ENCODE measurements at places on chromosomes 7 and 10.

- DNase-seq, result no peak
These were observed 533.8 kb upstream of the DPP6 start for GRCh38 chr7:153518201-153518984.

DNA sequence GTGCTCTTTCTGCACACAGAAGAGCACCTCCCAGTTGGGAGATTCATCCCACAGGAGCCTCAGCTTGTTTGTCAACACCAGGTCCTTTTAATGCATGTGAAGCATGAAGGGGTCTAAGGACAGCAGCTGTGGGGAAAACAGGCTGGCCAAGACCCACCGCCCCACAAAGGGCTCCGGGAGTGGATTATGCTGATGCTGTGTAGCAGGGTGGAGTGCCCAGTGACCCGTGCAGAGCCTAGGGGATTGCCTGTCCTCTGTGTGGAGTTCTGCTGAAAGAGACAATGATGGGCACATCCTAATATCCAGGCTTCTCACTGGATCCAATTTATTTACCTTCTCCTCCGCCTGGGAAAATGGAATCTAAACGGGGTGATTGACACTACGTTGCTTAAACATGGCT is 74.0 kb downstream of the PIP4K2A start:
- DNase-seq, result no peak

GRCh38 chr7:121401896-121402295 is 5.8 kb upstream of the FAM3C start:
- DNase-seq, result peak; percentile 15

DNA sequence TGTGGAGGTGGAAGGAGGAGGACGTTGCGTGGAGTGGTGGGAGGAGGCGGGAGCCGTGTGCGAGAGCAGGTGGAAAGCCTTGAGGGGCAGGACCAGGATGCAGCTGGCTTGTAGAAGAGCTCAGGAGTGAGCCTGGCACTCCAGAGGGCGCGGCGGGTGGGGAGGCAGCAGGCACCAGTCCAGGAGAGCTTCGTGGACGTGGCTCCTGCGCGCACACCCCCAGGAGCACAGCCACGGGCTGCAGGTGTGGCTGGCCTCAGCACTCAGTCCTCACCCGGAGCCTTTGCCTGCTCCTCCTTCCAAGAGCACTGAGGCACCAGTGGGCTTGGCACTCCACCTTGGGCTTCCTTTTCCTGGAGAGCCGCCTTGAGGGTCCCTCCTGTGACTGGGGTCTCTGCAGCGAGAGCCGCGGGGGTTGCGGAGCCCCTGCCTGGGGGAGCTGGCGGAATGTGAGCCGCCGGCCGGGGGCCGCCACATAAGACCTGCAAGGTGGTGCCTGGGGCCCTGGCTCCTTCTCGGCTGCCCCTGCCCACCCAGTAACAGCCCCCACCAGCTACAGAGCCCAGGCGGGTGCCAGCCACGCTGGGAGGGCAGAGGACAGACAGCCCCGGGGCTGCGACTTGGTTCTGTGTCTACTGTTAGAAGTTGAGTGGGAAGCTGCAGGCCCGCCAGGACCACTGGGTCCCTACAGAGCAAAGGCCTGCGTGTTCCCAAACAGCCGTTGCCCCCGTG is 11.1 kb downstream of the MAFK start:
- DNase-seq, result no peak

DNA sequence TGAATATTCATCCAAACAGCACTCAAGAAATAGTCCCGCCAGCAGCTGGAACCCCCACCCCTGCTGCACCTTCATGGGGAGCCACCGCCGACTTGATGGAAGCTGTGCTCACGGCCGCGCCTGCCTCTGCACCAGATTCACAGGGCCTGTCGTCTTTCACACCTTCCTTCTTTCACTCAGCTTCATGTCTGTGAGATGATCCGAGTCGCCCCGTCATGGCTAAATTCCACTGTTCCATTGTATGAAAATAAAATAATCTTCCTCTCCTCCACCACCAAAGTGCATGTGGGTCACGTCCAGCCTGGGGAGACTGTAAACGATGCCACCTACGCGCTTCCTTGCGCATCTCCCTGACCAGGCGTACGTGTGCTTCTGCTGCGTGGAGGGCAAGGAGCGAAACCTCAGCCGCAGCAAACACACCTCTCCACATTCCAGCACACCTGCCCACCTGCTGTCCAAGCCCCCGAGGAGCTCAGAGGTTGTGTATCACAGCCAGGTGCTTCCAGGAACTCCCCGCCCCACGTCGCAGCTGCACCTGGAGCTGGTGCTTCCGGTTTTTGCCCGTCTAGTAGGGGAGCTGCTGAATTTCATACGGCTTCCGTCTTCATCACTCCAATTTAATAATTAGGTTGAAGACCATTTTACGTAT is 137.0 kb downstream of the PTPRN2 start:
- no peak for DNase-seq

DNA sequence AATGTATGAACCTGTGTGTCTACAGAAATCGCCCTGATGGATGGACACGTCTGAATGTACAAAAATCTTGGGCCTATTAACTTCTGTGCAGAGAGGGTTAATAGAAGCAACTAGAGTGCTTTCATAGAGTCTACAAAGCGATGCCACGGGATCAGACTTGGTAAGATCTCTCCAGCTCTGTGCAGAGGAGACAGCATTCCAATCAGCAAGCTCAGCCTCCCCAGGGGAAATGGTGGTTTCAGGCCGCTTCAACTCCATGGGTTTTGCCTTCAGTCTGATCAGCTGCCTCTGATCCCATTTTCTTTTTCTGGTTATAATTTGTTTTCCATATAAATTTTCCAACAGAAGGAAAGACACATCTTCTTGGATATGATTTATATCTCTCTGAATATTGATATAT is 35.1 kb upstream of the COBL start:
- DNase-seq, result peak; percentile 24

DNA sequence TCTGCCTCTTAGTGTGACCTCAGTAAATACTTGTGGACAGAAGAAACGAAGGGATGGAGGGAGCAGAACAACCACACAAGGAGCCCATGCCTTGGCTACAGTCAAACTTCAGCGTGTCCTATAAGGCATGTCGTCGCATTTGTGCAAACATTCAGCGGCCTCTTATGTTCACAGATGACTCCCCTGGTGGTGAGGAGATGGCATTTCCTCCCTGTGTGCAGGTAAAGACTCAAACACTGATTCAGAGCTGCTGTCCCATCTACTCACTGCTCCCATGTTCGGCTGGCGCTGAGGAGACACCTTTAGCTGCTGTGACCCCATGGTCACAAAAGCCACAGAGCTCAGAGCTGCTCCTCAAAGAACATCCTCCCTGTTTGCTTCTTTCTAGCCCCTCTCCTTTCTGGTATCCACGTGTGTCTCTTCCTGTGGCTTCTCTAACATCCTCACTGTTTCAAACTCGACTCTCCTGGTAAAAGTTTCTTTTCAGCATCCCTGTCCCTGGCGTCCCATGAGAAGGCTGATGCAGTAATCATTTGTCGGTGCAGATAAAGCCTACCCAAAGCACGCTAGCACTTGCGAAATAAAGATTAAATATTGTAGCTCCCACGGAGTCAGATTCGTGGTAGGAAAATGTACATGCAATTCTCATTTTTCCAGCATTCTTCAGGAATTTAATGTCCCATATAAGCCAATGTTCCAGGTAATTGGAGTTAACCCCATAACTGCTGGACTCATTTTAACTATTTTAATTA is 124.9 kb upstream of the NEBL start:
- no peak for DNase-seq

- peak; percentile 89 for DNase-seq
These were observed 542.0 kb downstream of the TNS3 start for GRCh38 chr7:47039904-47040303.

GRCh38 chr7:122055073-122055472 is 89.0 kb downstream of the AASS start:
- DNase-seq, result no peak

DNA sequence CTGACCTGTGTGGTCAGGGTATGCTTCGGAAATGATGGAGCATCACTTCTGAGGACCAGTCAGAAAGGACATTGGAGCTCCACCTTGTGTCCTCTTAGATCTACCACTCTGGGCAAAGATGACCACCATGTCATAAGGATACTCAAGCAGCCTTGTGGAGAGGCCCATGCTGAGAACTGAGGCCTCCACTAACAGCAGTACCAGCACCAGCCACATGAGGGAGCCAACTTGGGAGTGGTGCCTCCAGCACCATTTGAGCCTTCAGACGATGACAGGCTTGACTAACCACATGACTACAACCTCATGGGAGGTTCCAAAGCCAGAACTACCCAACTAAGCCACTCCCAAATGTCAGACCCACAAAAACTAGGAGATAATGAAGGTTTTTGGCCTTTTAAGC is 116.0 kb downstream of the NPTX2 start:
- peak; percentile 2 for DNase-seq

DNA sequence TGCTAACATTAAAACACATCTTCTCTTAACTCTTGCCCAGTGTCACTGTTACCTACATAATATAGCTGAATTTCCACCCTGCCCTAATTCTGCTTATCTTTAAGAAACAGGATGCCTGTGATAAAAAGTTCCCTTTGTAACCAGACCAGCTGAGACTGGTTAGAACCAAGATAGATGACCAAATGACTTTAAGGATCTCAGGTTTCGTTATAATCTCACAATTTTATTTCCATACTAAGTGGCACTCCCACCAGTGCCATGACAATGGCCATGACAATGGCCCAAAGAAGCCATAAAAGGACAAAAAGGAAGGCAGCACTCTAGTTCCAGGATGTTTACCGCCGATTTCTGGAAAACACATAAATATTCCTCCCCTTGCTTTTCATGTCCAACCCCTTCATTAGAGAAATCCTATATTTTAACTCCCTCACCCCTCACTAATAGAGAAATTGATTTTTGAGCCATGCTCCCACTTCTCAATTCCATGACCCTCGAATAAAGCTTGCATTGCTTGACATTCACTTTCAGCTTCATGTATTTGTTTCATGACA is 126.1 kb downstream of the ELAPOR2 start:
- no peak for DNase-seq

- no peak for DNase-seq
These were observed 4.1 kb upstream of the LIPN start for GRCh38 chr10:88755753-88756152.

GRCh38 chr7:131517218-131517923 is 39.1 kb downstream of the PODXL start:
- DNase-seq, result no peak

- no peak for DNase-seq
These were observed 348.2 kb upstream of the GRM3 start for GRCh38 chr7:86295526-86295925.

DNA sequence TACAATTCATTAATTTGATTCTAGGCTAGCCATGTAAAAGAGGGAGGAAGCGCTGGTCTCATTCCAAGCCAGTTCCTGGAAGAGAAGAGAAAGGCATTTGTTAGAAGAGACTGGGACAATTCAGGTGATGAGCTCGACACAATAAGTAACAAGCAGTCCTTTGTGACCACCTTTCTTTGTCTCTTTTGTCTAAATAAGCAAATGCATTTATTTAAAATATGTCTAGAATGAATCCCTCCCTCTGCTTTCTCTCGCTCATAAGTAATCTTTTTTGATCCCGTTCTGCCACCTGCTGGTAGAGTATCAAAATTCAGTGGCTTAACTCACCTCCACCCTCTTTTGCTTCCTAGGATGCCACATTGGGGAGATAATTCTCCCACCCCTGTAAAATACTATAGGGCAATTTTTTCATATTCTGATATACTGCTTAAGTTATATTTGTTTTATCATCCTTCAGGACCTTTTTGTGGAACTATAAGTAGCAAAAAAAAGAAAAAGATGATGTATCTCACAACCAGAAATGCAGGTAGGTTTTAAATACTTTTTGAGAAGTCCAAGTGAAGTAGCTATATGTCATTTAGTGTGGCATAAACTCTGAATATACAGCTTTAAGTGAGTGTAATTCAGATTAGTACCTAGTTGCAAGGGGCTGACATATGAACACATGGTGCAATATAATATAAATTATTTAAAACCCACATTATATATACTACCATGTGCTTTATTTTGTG is 91.5 kb downstream of the GSDME start:
- DNase-seq, result peak; percentile 79

DNA sequence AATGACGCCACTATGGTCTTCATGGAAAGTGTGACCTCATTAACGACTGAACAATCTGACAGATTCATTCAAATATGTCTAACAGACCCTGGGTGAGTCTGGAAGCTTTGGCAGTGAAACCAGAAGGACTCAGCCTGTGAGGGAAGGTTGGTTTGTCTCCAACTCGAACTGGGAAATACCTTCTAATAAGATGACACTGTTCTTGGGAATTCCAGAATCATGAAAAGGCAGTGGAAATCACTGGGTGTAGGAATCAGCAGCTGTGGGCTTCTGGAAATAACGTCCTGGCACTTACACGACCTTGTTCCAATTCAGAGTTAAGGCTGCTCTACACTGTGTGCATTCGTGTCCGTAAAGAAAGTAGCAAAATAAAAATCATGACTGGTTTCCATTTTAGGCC is 75.1 kb downstream of the DGKI start:
- peak; percentile 84 for DNase-seq

- DNase-seq, result no peak
These were observed 309.3 kb downstream of the TCERG1L start for GRCh38 chr10:131002031-131002861.

DNA sequence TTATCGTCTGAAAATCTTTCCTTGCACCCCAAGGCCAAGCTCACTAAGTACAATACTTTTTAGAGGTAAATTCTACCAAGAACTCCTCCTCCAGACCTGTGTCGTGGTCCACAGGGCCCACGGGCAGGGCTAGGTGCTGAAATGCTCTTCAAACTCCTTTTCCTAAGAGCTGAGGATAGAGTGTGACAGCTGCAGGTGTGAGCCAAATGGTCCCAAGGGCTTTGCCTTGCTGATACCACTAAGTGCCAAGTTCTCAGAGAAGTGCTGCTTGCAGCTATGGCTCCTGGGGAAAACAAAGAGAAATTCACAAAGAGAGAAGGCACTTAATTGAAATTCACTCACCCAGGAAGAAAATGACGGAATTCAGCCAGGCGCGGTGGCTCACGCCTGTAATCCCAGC is 868.9 kb upstream of the AUTS2 start:
- DNase-seq, result no peak

GRCh38 chr10:78572565-78572964 is 496.2 kb upstream of the ZMIZ1 start:
- DNase-seq, result peak; percentile 76

GRCh38 chr7:26900251-26900650 is 35.9 kb upstream of the SKAP2 start:
- no peak for DNase-seq

- DNase-seq, result no peak
These were observed 100.6 kb upstream of the CDK1 start for GRCh38 chr10:60677531-60678129.

- DNase-seq, result no peak
These were observed 122.7 kb upstream of the TMEM72 start for GRCh38 chr10:44788147-44789129.

Measured in fibroblast of the aortic adventitia (primary cell).